ENCODE measurements at places on chromosomes 2 and 18. TPM values are rescaled to one million over a fixed set of nuclear protein-coding genes. Genes with fewer than 3 reads are reported as not detected.

C18orf32 gene
- 4.4 TPM for total RNA-seq

C2orf15 gene
- total RNA-seq = not detected

RAB11FIP5 gene
- 17.6 TPM for total RNA-seq

PTGR3 gene
- total RNA-seq = 7.7 TPM

ABCG8 gene
- total RNA-seq = not detected

IKZF2 gene
- total RNA-seq = 5.1 TPM

ALKAL2 gene
- total RNA-seq = not detected

IAH1 gene
- 85.1 TPM for total RNA-seq

CHRNA1 gene
- 0.14 TPM for total RNA-seq

All from smooth muscle cell of bladder (primary cell).